ENCODE measurements at places on chromosomes 6 and 20. TPM values are rescaled to one million over a fixed set of nuclear protein-coding genes. Genes with fewer than 3 reads are reported as not detected.
A peak's percentile ranks its signal among the peaks of the same experiment; 100 is the strongest.

GRCh38 chr6:4656106-4656505 lies 120.1 kb upstream of the CDYL start:
- DNase-seq, result no peak

- no peak for DNase-seq
Observed at GRCh38 chr20:1035466-1035865, 33.4 kb upstream of the RSPO4 start.

DNA sequence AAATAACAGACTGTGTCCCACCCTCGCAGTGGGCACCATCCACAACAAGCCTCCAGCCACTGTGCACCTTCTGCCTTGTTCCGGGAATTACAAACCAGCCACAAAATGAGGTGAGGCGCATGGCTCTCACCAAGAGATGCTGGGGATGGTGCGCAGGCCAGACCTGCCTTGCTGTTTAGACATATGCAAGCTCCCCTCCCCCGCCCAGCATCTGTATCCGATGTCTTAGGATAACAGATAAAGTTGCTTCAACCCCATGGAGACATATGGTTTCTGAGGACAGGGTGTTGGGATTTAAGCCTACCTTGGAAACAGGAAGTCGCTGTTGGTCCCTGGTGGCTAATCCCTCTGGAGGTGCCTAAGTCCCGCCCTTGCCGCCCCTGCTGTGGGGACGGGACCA lies 50.4 kb upstream of the MPC1 start:
- DNase-seq, result no peak

DNA sequence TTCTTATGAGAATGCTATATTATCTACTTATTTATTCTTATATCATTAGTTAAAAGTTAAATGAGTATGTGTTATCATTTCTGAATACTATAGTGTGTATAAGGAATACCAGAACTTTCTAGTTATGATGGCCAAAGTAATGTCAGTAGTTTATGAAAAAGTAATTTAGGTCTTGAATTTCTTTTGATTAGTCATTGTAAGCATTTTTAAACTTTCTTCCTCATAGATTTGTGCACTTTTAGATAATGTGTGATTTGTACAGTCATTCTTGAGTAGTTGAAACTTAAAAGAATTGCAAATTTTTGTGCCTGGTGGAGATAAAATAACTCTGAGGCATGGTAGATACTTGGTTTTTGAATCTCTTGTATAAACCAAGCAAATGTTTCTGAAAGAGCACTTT lies 311.3 kb downstream of the CDKAL1 start:
- DNase-seq, result peak; percentile 16

DNA sequence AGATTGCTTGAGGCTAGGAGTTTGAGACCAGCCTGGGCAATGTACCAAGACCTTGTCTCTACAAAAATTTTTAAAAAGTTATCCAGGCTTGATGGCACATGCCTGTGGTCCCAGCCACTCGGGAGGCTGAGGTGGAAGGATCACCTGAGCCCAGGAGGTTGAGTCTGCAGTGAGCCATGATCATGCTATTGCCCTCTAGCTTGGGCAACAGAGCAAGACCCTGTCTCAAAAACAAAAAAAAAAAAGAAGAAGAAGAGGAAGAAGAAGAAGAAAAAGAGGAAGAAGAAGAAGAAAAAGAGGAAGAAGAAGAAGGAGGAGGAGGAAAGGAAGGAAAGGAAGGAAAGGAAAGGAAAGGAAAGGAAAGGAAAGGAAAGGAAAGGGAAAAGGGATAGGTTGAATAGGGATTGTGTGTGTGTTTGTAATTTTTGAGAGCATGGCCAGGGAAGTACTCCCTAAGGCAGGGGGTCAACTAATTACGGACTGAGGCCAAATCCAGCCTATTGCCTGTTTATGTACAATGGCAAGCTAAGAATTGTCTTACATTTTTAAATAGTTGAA lies 43.0 kb upstream of the ZNF217 start:
- no peak for DNase-seq

GRCh38 chr6:14094721-14095120 lies 22.9 kb upstream of the CD83 start:
- no peak for DNase-seq

- no peak for DNase-seq
Observed at GRCh38 chr20:37201827-37202162, 22.4 kb upstream of the MROH8 start.

GRCh38 chr6:135233686-135234491 lies 52.8 kb downstream of the MYB start:
- no peak for DNase-seq

DNA sequence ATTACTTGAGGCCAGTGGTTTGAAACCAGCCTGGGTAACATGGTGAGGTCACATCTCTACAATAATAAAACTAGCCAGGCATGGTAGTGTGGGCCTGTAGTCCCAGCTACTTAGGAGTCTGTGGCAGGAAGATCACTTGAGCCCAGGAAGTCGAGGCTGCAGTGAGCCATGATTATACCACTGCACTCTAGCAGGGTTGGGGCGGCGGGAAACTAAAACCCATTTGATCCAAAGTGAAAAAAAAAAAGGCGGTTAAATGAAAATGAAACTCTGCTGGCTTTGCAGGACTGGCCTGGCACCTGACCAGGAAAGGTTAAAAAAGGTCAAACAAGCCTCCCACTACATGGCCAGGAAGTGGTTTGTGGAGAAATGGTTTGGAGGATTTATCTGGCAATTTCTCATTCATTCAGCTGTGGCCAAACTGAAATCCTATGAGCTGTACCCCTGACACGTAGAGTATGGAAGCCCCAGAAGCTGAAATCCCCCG lies 36.6 kb downstream of the MTRES1 start:
- DNase-seq, result peak; percentile 82

GRCh38 chr20:43725666-43726065 lies 1.1 kb downstream of the GTSF1L start:
- DNase-seq, result peak; percentile 51

- DNase-seq, result no peak
Observed at GRCh38 chr20:41334036-41334435, 6.6 kb upstream of the LPIN3 start.

GRCh38 chr20:13775867-13776266 lies 8.9 kb downstream of the ESF1 start:
- DNase-seq, result no peak

- no peak for DNase-seq
Observed at GRCh38 chr20:15235471-15236198, 898.2 kb upstream of the FLRT3 start.

- DNase-seq, result peak; percentile 50
Observed at GRCh38 chr6:20661721-20662120, 127.5 kb downstream of the CDKAL1 start.

- DNase-seq, result no peak
Observed at GRCh38 chr6:119076173-119076572, 2.3 kb downstream of the FAM184A start.

DNA sequence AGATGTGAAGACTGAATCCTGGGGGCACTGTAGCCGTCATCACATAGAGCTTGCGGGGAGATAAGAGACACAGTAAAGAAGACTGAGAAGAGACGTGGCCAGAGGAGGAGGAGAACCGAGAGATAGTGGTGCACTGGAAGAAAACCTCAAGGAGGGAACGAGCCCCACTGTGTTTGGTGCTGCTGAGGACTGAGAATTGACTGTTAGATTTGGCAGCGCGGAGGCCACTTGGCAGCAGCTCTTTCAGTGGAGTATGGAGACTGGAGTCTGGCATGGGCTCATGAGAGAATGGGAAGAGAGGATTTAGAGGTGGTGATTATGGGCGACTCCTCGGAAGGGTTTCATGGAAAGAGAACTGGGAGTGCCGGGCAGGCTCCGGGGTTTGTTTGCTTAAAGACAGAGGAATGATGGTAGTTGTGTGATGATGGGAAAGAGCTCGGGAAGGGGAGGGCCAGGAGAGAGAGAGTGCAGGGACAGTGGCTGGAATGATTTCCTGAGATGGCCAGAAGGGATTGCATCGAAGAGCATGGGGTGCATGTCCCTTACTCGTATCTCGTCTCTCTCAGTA lies 18.0 kb downstream of the CDYL start:
- no peak for DNase-seq

- no peak for DNase-seq
Observed at GRCh38 chr6:44291841-44292240, 21.3 kb downstream of the AARS2 start.

DNA sequence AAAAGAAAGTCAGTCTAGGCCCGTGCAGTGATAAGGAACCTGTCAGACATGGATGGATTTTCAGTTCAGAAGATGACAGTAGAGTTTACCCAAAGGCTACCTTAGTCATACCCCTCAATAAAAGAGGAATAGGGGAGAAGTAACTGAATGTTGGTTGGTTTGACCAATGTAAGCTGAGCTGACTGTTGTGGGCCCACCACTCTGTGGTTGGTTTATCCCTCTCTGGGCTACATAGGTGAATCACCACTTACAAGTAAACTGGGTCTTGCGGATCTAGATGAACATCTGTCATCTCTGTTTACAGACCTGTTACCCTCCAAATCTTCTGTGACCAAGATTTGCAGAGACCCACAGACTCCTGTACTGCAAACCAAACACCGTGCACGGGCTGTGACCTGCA lies 37.2 kb upstream of the MYLK2 start:
- DNase-seq, result peak; percentile 56

- peak; percentile 37 for DNase-seq
Observed at GRCh38 chr20:1427457-1428054, 34.7 kb upstream of the FKBP1A start.

DNA sequence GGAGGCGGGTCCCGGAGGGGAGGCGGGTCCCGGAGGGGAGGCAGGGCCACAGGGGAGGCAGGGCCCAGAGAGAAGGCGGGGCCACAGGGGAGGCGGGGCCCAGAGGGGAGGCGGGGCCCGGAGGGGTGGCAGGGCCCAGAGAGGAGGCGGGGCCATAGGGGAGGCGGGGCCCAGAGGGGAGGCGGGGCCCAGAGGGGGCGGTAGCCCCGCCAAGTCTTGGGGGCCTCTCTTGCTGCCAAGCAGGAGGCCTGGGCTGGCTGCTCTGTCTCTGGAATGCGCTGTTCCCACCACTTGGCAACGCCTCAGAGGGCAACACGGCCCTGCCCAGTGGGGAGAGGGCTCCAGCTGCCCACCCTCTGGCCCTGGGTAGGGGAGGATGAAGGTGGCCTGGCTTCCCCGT lies 80.5 kb downstream of the YTHDF1 start:
- no peak for DNase-seq

DNA sequence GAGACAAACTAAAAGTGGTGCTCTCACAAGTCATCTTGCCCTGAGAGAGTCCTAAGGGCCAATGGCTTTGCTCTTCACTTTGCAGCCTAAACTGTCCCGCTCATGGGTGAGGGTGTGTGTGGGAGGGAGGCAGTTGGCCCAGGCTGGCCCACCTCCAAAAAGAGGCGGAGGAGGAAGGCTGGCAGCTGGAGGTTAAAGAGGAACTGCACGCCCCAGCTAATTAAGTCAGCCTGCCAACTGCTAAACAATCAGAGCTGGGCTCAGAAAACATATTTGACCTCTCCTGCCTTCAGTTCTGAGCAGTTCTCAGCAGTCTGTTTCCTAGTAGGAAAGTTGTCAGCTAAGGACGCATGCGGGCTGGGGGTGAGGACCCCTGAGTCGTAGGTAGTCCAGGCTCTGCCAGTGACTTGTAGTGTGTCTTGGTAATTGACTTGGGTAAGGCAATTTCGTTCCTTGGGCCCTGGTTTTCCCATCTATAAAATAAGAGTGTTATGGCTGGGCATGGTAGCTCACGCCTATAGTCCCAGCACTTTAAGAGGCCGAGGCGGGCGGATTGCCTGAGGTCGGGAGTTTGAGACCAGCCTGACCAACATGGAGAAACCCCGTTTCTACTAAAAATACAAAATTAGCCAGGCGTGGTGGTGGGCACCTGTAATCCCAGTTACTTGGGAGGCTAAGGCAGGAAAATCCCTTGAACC lies 17.0 kb downstream of the GSS start:
- DNase-seq, result no peak

- DNase-seq, result no peak
Observed at GRCh38 chr20:6123649-6124014, 802 bp upstream of the FERMT1 start.

- DNase-seq, result no peak
Observed at GRCh38 chr6:90938122-90938521, 351.2 kb upstream of the MAP3K7 start.

DNA sequence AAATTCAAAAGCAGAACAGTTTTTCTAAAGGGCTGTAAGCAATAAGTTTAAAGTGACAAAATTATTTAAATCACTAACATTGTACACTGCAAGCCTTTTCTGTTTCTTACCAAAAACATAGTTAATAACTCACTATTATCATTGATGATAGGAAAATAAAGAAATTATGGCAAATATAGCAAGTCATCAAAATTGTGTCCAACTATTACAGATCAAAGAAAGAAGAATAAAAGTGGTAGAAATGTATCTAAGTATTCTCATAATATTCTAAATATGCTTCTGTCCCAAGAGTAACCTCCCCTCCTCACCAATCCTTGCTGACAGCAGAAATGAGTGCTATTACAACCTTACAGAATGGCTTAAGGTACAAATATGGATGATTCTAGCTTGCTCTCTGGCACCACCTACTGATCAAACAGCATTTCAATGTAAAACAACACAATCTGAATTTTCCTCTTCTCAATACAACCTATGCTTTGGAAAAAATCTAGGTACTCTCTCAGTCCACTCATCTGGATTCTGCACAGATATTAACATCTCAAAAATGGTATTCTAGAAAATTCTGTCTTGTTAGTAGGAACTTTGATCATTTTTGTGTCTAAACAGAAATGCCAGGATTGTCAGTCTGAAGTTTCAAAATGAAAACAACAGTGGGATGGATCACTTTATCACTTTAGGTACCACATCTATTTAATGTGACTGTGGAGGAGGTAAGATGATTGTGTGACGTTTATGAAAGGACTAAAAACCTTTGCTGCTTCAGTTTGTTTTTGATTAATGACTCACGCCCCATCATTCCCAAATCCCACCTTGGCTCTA lies 40.9 kb downstream of the ZFP64 start:
- peak; percentile 58 for DNase-seq

DNA sequence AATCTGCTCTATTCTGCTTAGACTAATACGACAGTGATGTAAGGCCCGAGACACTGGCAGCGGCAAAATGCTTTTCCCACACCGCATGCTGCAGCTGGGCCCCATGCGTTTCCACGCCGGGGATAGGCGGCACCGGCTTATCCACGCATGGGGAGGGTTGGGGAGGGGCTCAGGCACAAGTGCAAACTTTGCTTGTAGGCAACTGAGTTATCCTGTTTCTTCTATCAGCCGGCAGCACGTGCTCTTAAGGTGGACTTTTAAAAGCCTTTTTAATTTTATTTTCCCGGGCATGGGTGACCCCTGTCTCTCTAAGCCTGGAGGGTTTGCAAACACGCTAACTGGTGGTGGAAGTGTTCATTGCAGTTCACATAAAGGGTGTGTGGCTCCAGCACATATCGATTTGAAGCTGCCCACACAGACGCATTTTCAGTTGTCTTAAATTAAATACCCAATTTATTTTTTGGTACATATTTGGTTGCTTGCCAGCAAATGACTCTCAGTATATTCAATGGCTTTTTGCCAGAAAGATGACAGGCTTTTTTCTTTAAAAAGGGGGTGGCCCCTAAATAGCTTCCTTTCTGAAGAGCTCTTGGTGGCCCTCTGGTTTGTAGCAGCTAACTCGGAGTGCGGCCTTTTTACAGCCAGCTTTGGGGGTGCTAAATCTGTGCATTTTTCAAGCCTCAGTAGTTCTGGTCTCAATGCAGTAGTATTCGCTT lies 561.8 kb upstream of the AGPAT4 start:
- no peak for DNase-seq

FAM217A gene
- not detected for total RNA-seq

PPP1R14C gene
- total RNA-seq, result not detected

BPIFB4 gene
- not detected for total RNA-seq

SCUBE3 gene
- 21.1 TPM for total RNA-seq

VIP gene
- not detected for total RNA-seq

STX11 gene
- total RNA-seq, result 0.54 TPM

ADGRF1 gene
- total RNA-seq, result not detected

IRF4 gene
- not detected for total RNA-seq

LGSN gene
- not detected for total RNA-seq

TBX18 gene
- 1.3 TPM for total RNA-seq

RAET1E gene
- total RNA-seq, result not detected

BHLHE23 gene
- total RNA-seq, result not detected

HDGFL1 gene
- total RNA-seq, result not detected

SOBP gene
- 1.1 TPM for total RNA-seq

All from IMR-90 (cell line).